ENCODE measurements at places on chromosomes 5 and 9.

- no peak for DNase-seq
These were observed 105.5 kb upstream of the CHD1 start for GRCh38 chr5:99034336-99034735.

- no peak for DNase-seq
These were observed 40.9 kb upstream of the IL17B start for GRCh38 chr5:149419859-149420544.

GRCh38 chr9:86652736-86653135, 294.6 kb downstream of the GAS1 start:
- DNase-seq = no peak

- DNase-seq = no peak
These were observed 25.4 kb downstream of the HMHB1 start for GRCh38 chr5:143837306-143837848.

DNA sequence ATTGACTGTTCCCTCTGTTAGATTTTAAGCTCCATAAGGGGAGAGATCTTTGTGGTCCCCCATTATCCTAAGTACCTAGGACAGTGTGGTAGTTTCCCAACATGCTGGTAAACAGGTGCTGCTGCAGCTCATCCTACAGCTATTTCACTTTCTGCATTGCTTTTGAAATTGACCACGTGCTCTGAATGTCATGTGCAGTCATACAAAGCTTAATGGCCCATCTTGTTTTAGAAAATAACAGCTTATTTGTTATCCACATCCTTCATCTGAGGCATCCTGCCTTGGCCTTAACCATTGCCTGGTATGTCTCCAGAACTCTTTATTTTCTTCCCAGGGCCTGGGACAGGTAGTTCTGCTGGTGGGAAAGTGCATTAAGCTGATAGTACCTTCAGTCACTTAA, 14.7 kb downstream of the PIK3R1 start:
- no peak for DNase-seq

Measured in HEK293T (cell line).